ENCODE measurements at places on chromosomes 1 and 21.

GRCh38 chr21:39131791-39132190, 51.5 kb downstream of the PSMG1 start:
- DNase-seq = no peak

DNA sequence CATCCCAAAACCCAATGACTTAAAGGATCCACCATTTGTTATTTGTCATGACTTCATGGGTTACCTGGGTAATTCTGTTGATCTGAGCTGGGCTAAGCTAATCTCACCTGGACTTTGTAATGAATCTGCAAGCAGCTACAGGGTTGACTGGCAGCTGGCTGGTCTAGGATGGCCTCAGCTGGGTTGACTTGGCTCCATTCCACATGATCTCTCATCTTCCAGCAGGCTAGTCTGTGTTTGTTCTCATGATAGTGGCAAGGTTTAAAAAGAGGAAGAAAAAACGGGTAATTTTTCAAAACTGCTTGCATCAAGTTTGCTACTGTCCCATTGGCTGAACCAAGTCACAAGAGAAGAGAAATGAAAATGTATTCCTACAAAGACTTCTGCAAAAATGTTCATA, 24.8 kb upstream of the ZMYM4 start:
- DNase-seq = peak; percentile 57

- peak; percentile 29 for DNase-seq
Measured at GRCh38 chr1:107405236-107405635, 264.4 kb downstream of the NTNG1 start.

DNA sequence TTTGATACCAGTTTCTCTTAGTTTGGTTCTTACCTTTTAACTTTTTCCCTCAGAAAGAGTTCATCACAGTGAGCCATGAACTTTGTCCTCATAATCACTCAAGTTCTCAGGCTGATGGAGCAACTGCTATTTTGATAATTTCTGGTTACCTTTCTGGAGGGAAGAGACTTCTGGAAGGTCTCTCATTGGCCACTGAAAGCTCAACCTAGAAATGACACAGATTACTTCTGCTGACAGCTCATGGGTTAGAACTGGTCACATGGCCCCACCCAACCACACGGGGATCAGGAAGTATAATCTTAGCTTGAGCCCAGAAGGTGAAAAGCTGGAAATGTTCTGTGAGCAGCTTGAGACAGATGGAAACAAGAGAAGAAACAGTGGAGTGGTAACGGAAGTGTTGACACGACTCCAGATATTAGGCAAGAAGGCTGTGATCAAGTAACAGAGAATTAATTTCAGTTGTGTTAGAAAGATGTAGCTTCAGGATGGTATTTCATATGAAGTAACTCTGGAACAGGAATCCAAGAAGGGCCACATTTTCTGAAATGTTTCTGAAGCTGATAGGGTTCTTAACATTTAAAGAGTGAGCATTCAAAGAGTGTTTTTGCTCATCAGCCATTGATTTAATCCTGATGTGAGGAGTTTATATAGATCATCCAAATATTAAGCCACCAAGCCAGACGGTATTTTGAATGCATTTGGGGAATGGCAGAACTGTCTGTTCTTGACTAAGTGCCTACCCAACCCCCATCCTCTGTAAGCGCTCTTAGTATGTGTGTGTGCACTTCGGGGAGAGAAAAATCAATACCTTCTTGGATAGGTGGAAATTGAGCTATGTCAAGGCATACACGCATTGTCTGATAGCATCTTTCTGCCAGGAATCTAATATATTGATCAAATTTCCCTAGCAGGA, 21.9 kb upstream of the XPR1 start:
- DNase-seq = peak; percentile 82
